ENCODE measurements at places on chromosomes 1 and 21.
A peak's percentile ranks its signal among the peaks of the same experiment; 100 is the strongest.

DNA sequence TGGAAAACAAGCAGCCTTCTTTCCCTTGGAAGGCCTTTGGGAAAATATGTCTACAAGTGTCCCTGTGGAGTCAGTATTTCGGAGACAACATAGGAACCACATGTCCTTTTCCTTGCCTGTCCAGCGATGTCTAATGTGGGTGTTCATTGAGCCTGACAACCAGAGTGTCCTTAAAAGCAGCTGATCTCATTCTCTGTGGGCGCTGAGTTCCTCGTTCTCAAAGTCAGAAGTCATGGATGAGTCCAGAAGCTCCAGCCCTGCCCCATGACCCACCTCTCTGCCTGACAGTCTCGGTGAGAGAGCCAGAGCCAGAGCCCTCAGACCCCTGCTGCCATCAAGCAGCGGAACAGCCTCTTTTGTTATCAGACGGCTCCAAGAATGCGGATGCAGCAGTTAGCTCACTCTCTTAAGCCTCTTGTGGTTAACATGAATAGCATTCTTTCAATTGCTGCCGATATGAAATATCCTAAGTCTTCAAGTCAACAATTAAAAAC is 329.2 kb downstream of the TGFB2 start:
- DNase-seq: peak; percentile 83

- no peak for DNase-seq
Observed at GRCh38 chr1:4422504-4423289, 231.7 kb upstream of the AJAP1 start.

GRCh38 chr21:26226724-26227123 is 56.2 kb upstream of the APP start:
- no peak for DNase-seq

GRCh38 chr1:117814856-117815797 is 114.3 kb downstream of the GDAP2 start:
- no peak for DNase-seq

- no peak for DNase-seq
Observed at GRCh38 chr1:232562855-232563510, 67.0 kb downstream of the SIPA1L2 start.

DNA sequence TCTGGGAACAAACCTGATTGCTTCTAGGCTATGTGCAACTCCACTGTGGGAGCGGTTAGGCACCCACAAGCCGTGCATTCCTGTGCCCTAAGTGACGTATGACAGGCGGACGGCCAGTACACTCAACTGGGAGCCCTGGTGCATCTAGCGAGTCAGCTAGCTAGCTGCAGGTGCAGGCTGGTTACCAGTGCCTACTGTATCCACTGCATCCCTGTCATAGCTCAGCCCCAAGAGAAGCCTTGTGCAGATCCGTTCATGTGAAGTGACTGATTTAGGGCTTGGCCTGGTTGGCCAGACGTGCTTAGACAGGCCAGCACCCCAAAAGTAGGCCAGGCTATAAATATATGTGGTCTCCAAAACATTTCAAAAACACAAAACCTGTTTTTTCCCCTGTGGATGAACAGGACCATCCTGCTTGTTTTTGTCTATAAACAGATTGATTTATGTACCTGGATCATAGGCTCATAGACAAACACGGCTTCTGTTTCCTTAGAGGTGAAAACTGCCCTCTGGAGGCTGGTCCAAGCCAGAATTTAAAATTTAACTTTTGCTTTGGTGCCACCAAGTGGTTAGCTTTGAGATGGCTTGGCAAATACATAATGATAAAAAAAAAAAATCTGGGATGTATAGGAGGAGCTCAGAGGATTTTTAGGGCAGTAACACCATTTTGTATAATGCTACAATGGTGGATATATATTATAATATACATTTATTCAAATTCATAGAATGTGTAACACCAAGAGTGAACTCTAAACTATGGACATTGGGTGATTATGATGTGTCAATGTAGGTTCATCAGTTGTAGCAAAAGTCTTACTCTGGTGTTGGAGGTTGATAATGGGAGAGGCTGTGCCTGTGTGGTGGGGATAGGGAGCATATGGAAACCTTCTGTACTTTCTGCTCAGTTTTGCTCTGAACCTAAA is 68.5 kb downstream of the GIPC2 start:
- peak; percentile 59 for DNase-seq

GRCh38 chr1:15332525-15332924 is 77.2 kb upstream of the EFHD2 start:
- no peak for DNase-seq

- no peak for DNase-seq
Observed at GRCh38 chr1:11527541-11528452, 48.8 kb downstream of the DISP3 start.

DNA sequence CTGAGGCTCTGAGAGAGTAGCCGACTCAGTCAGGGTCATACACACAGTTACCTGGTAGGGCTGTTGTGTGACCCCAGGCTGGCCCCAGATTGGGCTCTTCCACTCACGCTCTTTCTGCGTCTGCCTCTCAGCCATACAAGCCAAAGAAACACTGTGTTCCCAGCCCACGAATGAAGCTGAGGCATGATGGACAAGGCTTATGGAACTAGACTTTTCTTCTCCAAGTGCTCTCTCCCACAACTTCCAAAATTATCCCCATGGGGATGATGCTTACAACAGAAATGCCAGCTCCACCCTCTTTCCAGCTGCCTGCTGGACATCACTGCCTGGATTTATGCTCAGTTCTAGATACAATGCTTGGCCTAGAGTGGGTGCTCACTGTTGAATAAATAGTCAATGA is 102.8 kb upstream of the JUN start:
- DNase-seq: no peak

All from NCI-H226 (cell line).